ENCODE measurements at places on chromosomes 1 and 21.

DNA sequence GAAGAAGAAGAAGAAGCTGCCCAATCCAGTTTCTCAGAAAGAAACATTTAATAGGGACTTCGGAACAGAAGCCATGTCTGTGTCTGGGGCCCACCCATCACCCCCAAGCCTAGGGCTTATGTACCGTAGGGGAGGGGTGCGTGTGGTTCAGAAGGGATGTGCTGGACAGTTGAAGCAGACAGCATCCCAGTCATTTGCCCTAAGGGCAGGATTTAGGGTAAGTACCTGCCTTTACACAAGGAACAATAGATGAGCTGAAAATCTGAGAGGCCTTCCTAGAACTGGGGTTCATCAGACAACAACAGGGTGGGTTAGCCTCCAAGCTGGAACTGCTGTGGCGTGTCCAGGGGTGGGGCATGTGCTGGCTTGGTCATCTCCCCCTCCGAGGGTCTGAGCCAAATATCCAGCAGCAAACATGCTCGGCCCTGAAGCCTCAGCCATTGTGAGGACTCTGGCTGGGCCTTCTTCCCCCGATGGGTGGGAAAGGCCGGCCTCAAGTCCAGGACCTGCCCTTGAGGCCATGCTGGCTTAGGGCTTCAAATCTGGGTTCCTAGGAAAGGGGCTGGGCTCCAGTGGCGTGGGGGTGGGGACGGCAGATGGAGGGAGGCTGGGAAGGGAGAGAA lies 12.1 kb downstream of the CSTB start:
- DNase-seq: no peak

GRCh38 chr1:158649052-158649451 lies 37.5 kb downstream of the SPTA1 start:
- DNase-seq: no peak

- no peak for DNase-seq
These were observed 11.4 kb upstream of the SLAMF1 start for GRCh38 chr1:160658162-160658813.

DNA sequence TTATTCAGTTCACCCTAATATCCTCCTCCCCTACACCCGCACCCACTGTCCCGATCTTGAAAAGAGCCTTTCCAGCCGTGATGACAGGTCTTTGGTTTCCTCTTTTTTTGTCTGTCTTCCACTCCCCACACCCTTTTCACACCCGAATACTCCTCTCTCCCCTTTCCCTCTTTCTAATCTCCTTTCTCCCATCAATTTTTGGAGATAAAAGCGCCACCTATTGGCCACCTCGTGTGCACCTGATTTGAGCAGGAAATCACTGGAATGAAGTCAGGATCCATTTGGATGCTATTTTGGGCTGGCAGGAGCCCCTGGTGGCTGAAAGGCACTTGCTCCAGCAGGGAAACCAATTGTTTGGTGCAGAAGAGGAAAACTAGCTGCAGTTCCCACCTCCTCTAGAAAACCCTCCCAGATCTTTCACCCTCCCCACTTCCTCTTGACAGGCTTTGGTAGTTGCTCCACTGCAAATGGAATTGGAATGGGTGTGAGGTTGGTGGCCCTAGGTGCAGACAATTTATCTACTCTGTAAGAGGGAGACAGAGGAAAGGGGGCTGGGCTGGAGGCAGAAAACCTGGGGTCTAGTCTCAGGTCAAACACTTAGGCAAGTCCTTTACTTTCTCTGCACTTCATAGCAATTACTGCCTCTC lies 8.4 kb downstream of the FOXE3 start:
- no peak for DNase-seq

- peak; percentile 5 for DNase-seq
These were observed 485.3 kb upstream of the PTBP2 start for GRCh38 chr1:96236156-96236739.

DNA sequence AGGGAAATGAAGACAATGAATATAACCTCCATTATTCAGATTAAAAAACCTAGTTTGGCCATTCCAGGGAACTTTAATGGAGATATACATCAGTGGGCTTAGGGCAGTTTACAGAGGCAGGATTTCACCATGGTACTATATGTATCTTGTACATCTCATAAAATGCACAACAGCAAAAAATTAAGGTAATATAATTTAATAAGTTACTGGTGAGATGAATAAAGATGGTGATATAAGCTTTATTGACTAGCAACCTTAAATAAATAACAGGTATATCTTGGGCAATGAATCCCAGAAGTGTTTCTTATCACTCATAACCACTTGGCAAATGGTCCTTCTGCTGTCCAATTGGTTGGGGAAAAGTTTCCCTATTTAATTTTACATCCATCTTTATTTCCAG lies 29.0 kb downstream of the XCL1 start:
- DNase-seq: no peak

DNA sequence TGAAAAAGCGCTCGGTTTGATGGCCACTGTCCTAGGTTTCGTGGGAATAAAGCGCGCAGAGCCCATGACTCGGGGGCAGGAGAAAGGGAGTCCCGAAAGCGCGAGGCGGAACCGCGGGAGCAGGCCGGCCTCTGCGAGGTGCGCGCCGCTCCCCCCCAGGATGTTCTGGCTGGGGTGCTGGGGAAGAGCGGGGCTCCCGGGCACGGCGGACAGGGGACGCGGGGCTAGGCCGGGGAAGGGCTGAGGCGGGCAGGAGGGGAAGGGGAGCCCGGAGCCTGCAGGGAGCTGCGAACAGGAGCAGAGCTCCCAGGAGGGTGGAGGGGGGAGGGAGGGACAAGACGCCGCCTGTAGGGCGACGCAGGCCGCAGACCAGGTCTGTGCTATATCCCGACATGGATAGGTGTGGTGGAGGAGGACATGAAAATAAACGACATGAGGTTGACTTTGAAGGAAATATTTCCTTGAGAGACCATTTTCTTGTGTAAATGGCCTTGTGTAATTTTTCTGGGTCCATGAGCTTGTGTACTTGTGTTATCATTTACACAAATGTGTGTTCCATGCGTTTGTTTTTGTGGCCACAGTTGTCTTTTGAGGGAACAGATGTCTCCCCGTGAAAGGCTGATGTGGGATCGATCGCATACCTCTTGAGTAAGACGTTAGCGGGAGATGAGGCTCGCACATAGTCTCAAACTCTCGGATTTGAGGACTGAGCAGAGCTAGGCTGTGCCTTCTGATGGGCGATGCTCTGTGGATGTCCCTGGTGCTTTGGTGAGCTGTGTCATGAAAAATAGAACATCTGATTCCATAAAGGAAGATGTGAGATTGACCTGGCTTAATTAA lies 1.3 kb downstream of the PCNT start:
- no peak for DNase-seq

- DNase-seq: no peak
These were observed 55.9 kb upstream of the ARHGEF16 start for GRCh38 chr1:3398396-3399140.

DNA sequence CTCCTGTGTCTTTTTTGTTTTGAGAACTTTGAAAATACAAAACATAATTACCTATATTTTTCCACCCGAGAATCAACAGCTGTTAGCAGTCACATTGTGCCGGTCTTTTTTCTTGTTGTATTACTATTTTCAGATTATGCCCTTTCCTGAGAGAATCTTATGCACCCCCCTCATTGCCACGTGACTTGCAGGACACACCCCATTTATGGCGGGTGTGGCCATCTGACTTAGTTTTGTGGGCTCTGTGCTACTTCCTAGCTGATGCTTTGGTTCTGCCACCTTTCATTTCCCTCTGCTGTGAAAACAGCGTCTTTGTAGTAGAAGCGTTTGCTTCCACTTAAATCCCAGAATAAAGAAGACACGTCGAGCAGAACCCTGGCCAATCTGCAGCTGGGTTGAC lies 82.8 kb upstream of the SOX13 start:
- no peak for DNase-seq
